ENCODE measurements at places on chromosomes 2 and 18.

GRCh38 chr2:120433816-120434290, 87.9 kb downstream of the INHBB start:
- no peak for DNase-seq

DNA sequence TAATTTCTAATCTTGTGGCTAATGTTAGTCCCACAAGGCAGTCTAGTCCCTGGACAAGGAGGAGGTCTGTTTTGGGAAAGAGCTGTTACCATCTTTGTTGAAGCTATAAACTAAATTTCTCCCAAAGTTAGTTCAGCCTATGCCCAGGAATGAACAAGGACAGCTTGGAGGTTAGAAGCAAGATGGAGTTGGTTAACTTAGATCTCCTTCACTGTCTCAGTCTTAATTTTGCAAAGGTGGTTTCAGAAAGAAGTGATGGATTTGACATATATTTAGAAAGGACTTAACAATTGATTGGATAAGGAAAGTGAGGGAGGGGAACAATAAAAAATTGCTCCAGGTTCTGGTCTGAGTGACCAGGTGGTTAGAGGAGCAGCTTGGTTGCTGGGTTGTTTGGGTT, 14.6 kb upstream of the SCYGR1 start:
- no peak for DNase-seq

DNA sequence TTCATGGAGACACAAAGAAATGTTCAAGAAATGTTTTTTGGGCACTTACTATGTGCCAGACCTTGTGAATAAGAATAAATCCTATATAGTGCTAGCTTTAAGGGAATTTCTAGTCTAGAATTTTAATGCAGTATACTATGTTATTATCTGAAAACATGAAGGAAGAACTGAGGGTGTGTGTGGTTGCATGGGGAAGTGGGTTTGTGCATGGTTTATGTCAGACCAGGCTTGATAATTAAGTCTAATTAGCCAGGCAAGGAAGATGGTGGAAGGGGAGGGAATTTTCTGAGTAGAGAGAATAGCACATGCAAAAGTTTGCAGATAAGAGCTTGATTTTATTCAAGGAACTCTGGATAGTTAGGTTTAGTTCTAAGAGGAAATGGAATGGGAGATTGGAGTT, 6.5 kb downstream of the RBBP8 start:
- DNase-seq: no peak

DNA sequence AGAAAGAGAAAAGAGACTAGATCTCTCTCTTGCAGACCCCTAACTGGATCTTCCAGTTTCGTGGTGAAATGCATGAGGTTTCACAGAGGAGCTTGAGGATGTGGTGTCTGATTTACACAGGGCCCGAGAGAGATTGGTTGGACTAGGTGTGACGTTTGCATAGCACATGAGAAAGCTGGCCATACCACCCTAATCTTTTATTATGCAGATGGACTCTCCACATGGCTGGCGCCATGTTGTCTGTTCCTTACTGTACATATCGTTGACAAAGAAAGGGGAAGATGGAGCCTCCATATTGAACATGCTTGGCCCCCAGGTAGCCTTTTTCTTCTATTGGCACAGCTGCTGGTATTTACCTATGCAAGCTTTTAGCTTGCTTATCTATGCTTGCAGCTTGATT, 27.5 kb upstream of the PGAP1 start:
- no peak for DNase-seq

- no peak for DNase-seq
These were observed 22.4 kb downstream of the WIPF1 start for GRCh38 chr2:174575124-174575776.

- no peak for DNase-seq
These were observed 95.9 kb downstream of the GFPT1 start for GRCh38 chr2:69291004-69291650.

DNA sequence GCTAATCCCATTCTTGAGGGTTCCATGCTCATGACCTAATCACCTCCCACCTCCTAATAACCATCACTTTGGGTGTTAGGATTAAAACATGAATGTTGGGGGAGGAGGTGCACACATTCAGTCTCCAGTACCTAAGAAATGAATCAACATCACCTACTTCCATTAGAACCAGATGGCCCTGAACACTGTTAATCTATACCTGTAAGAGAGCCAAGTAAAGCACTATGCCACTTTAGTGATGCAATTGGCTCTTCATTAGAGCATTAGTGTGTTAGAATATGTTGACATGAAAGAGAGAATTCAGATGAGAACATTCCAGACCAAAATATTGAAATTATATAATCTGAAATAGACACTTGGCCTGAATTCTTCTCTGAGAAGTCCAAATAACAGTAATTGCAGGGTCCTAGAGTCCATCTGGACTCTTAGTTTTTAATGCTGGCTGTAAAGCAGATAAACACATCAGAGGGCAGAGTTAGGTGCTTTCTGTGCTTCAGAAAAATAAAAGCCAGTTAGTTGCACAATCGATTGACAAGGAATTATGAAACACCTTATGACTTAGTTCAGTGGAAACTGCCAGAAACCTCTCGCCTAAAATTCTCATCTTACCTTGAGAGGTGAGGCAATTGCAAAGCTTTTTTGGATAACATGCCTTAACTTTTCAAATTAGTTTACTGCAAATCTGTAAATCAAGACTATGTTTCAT, 923.7 kb downstream of the SLC4A3 start:
- no peak for DNase-seq

DNA sequence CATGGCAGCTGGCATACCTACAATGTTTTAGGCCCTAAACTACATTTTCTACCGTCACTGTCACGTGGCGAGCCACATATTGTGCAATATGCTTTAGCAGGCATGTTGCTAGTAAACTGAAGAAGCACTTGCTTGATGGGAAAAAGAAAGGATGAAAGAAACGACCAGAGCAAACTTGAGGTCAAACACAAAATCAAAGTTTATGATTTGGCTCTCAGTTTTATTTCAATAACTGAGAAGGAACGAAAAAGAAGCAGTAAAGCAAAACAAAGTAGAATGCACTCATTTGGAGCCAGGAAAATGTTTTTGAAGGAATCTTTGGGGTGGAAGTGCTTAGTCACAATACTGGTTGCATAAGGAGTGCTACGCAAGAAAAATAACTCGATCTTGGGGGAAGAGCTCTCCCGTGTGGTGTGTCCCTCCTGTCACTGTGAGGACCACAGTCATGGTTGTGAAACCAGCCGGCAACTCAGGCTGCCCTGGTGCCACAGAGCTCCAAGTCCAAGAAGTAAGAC, 349.8 kb downstream of the RBM43 start:
- DNase-seq: no peak

DNA sequence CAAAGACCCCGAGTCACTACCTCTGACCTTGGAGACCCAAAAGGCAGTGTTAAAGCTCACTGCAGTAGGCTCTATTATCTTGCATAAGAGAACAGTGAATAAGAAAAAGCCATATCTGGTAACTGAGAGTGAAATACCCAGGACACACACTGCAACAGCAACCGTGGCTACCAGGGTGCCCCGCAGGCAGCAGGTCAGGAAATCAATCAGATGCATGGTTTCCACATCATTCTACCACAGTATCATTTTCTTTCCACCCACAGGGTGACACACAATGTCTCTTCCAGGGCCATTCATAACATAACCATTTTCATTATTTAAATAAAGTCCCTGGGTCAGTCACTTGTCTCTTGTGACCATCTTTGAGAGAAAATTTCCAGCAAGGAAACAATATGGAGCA, 131.3 kb downstream of the CCBE1 start:
- no peak for DNase-seq

- DNase-seq: no peak
These were observed 518.2 kb downstream of the NRXN1 start for GRCh38 chr2:50513724-50514123.

DNA sequence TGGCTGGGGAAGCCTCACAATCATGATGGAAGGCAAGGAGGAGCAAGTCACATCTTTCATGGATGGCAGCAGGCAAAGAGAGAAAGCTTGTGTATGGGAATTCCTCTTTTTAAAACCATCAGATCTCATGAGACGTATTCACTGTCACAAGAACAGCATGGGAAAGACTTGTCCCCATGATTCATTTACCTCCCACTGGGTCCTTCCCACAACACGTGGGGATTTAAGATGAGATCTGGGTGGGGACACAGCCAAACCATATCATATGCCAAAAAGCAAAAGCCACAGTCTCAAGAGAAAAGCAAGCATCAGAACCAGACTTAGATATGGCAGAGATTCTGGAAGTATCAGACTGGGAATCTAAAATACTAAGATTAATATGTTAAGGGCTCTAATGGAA, 30.0 kb upstream of the SCRN3 start:
- no peak for DNase-seq

GRCh38 chr2:37358466-37358865, 14.0 kb downstream of the QPCT start:
- DNase-seq: no peak

DNA sequence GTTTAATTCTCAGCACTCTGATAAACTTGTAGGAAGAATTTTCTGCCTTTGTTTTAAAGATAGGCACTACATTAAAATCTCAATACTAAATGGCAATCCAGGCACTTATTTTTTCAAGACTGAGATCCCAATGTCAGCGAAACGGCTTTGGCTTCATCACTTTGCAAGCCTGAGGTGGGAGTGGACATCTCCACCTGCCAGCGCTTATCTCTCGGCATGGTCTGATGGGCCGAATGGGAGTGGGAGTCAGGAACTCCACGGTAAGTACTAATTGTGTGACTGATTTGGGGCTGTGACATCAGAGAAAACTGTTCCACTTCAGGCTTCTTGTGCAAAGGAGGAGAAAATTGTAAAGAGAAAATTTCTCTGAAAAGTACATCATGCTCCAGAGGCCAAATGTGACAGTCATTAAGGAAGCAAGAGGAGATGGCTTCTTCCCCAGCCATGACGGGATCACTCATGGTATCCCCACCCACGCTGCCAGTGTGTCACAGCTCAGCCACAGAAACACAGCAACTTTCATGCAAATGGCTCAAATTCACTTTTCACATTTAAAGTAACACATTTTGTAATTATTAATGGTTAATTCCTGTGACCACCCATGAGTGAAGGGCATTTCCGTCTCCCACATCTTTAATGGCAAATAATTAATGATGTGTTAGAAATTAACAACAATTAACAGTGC, 385.5 kb upstream of the HNRNPA3 start:
- no peak for DNase-seq

DNA sequence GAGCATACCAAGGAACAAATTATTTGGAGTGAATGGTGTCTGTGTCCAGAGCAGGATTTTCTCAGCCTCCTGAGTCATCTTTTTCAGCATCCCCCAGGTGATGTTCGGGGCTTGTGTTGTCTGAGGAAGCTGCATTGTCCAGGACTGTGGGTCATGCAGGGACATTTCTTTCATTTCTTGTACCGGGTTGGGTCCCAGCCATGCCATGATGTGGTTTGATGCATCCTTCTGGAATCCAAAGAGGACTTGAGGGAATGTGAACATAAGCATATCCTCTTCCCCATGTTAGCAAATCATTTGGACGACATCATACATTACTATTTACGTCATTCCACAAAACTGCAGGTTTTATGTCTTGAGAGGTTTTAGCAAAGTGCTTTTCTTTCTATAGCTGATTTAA, 797.8 kb downstream of the CCDC85A start:
- no peak for DNase-seq

GRCh38 chr2:165238295-165238694, 919 bp upstream of the SCN2A start:
- DNase-seq: no peak

GRCh38 chr18:48304906-48305693, 104.1 kb downstream of the ZBTB7C start:
- no peak for DNase-seq

- no peak for DNase-seq
These were observed 171.1 kb downstream of the CCDC102B start for GRCh38 chr18:68969027-68969426.

DNA sequence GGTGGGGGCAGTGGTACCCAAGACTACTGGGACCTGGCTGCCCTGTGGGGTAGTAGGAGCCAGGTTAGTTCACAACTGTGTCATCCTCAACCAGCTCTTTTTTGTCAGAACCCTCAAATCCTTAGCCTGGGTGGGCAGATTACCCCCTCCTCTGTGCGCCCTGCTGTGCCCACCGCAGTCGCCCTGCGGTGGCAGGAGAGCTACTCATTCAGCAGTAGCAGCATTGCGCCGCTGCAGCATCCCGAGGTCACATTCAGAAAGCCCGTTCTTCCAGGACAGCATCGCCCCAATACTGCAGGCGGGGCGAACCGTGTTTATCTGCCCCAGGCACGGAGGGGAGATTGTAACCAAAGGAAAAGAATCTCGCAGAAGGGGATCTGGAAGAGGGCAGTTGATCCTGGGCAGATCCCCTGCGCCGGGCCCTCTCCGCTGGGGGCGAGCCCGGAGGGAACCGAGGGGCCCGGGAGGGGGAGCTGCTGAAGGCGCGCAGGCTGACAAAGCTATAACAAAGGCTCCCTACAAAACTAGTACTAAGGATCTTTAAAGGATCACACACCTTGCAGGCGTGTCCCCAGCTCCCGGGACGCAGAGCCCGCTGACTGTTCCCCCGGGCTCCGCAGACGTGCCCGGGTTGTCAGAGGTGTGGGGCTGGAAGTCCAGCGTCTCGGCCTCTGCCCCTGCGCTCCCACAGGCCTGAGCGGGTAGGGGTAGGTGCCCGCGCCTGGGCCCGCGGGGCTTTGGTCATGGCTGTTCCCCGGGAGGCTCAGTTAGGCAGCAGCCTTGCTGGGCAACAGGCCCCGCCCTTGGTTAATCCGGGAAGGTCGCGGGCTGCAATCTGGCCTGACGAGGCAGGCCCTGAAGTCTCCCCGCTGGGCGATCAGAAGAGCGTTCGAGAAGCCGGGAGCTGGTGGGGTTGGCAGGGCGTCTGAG, 13.2 kb downstream of the POU3F3 start:
- no peak for DNase-seq

DNA sequence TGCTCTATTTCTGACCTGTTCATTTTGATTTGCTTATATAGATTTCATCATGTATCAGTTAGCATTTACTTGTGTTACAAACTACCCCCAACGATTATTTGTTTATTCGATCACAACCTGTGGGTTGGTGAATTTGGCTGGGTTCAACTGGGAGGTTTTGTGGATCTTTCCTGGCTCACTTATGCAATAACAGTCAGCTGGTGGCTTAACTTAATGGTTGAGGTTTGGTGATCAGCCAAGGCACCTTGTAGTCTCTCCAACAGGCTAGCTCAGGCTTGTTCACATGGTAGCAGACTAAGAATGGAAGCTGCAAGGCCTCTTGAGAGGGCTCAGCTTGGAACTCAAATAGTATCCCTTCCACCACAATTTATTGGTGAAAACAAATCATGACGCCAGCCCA, 5.4 kb upstream of the PUM2 start:
- DNase-seq: no peak

GRCh38 chr2:69680001-69680675, 36.6 kb upstream of the AAK1 start:
- no peak for DNase-seq

DNA sequence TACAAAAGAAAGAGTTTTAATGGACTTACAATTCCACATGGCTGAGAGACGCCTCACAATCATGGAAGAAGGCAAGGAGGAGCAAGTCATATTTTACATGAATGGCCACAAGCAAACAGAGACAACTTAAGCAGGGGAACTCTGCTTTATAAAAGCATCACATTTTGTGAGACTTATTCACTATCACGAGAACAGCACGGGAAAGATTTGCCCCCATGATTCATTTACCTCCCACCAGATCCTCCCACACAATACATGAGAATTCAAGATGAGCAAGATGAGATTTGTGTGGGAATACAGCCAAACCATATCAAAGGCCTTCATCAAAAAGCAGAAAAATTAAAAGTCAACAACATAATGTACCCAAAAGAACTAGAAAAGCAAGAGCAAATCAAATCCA, 111.0 kb upstream of the RPRM start:
- DNase-seq: no peak

- no peak for DNase-seq
These were observed 36.1 kb downstream of the DHRS9 start for GRCh38 chr2:169105476-169105875.

GRCh38 chr2:24482251-24482971, 8.6 kb upstream of the NCOA1 start:
- no peak for DNase-seq
